ENCODE measurements at places on chromosomes 1 and 21.

DNA sequence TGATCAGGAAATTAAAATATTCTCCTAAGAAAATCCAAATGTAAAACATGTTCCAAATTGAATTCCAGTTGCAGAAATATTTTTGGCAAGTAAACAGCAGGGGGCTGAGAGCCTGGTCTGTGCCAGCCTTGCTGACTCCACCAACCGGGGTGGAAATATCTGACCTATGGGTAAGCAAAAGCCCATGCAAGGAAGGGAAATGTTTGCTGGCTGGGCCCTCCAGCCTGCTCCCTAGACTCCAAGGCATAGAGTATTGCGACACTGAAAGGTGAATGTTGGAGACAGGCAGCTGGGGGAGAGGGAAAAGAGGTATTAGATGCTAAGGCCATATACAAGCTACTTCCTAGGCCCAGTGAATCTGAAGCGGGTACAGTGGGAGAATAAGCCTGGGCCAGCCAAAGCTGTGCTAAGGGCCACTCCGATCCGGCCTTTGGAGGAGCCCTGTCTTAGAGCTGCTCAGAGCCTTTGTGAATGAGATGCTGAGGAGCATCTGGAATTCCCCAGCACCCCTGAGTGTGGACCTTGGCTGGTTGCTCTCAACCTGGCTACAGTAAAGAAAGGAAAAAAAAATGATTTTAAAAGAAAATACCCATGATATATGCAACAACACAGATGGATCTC, 24.9 kb upstream of the ATP1B1 start:
- DNase-seq, result no peak

DNA sequence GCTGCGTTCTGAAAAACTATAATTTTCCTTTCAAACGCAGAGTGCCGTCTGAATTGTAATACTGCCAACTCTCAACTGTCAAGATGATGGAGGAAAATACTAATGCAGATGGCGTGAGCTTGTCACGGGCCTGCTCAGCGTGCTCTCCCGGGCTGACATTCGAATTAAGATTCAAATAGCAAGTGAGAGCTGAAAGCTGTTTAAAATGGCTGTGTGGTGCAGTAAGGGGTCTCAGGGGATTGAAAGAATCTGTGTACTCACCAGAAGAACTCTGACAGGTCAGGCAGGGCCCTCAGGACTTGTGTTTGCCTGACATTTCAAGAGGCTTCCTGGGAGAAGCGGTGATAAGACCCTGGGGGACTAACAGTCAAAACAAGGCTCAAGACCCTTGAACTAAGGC, 33.1 kb downstream of the ZMYND12 start:
- DNase-seq, result no peak

DNA sequence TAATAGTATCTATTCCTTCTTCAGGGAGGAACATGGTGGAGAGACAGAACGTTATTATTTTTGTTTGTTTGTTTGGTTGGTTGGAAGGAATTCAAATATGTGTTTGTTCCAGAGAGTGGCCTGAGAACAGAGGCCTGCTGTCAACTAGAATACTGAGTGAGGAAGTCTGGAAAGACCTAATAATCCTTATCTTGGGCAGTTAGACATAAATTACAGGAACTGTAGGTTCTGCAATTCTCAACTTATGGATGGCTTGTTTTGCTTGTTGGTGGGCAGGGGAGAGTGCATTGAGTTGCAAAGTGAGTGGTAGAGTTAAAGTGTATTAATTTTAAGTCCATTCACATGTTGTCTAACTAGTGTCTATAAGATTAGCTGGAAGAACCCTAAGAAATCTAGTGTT, 197.6 kb downstream of the BACH1 start:
- DNase-seq, result no peak

DNA sequence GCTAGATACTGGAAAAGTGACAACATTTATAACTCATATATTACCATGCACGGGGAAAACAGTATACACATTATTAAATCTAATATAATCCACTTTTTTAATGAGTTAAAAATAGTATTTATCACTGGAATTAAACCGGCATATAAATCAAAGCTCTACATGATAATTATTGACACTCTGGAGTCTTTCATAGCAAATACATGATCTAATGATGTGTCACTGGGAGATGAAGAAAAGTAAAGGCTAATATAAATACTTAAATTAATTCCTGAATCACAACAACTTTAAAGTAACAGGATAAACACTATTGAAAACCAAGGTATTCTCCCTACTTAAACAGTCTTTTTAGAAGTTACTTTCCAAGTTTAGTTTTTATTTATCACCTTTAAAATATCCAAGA, 52.4 kb upstream of the ASPM start:
- DNase-seq, result no peak

DNA sequence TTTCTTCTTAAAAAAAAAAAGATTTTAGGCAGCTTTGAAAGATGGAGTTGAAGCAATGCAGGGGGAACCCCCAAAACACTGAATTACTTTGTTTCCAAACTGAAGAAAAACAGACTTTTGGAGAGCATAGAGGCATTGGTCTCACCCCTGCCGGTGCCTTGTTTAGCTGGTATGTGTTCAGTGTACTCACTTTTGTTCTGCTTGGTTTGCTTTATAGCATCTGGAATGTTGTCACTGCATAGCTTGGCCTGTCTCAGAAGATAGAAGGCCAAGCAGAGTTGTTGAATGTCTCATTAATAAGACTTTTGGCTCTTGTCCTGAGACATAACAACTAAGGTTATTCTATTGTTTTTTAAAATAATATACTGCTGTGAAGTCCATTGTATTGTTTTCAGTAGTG, 6.9 kb downstream of the THRAP3 start:
- no peak for DNase-seq

- DNase-seq, result no peak
Measured at GRCh38 chr1:89736937-89737733, 83.7 kb upstream of the LRRC8D start.

DNA sequence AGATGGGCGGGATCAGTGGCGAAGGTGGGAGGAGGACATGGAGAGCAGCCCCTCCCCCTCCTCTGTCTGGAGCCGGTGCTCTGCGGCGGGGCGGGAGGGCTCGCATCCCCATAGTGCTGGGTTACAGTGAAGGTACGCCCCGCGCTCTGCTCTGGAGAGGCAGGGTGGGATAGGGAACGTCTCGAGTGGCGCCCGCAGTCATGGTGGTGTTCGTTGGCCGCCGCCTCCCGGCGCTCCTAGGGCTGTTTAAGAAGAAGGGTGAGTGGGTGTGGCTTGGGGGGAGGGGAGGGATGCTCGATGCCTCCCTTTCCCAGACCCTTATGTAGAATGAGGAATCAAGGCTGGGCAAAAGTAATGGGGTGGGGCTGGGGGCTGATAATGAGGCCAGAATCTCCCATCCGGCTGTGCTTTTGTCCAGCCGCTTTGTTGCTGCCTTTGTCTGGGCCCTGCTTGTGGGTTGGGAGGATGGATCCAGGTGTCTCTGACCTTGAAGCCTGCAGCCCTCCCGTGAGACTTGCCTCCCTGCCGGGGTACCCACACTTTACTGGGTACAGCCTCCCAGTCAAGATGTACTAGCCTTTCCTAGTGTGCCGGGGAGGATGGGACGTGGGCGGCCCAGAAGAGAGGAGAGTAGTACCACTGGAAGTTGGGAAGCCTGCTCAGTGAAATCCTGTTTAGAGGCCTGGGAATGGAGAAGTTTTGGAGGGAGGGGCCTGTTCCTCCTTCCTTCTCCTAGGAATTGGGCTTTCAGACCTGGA, 51.4 kb downstream of the YARS1 start:
- no peak for DNase-seq
